T-cell (primary cell): ENCODE measurements at places on chromosomes 12 and 14. TPM values are rescaled to one million over a fixed set of nuclear protein-coding genes. Genes with fewer than 3 reads are reported as not detected.

DNA sequence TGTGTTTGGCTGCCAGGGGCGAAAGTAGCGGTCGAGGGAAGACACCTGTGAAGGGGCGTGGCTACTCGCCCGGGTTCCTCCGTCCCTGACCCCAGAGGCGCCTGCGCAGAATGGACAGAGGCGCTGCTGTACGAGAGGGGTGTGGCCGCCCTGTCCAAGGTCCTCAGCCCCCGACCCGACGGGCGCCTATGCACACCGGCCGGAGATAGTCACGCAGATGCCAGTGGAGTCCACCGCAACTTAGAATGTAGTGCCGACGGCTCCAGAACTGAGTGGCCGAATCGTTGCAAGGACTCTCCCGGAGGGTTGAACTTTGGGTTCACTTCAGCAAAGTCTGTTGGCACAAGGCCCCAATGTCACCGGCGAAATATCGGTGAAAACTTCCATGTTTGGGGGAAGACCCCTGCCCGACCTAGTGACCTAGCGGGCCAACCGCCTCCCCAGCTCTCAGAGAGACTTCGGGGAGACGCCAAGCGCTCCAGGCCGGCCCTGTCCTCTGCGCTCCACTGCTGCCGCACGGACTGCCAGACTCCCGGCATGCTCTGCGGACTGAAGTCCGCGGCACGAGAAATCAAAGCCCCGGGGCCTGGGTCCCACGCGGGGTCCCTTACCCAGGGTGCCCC lies 541 bp upstream of the RNU6-7 start:
- DNase-seq = peak; percentile 52

DNA sequence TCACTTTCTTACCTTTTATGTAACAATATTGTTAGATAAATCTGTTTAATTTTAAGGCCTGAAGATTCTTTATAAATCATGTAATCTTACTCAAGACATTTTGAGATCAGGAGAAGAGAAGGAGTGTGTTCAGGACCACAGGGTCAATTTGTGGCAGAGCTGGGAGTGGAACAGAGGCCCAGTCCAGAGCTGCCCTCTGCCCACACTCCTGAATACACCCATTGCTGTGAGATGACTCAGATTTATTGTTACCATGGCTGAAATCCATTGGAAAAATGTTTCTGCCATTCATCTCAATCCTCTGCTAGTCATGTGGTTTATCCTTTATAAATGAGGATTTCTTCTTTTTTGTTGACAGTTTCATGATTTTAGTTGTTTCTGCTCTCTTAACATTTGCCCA lies 100.5 kb upstream of the STXBP6 start:
- DNase-seq = no peak

DNA sequence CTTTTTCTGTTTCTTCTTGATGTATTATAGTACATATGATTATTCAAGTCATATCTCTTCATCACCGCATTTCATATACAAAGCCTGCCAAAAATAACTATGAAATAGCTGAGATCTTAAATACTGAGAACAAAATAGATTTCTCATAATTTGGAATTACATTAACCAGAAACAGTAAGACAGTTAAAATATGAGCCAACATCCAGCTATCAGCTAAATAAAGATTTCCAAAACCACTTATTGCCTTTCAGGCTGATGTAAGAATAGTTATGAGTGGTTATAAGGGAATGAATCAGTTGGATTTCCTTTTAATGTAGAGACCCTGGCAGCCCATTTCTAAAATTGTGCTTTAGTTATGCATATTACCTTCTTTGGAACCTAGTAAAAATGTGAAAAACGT lies 47.4 kb downstream of the TMEM117 start:
- no peak for DNase-seq

GRCh38 chr14:58098507-58098906 lies 53.5 kb downstream of the ARMH4 start:
- no peak for DNase-seq

Gene CAPZA3
- total RNA-seq = not detected

Gene LTA4H
- 50.5 TPM for total RNA-seq

Gene HRK
- not detected for total RNA-seq
